ENCODE measurements at places on chromosomes 1 and 21. TPM values are rescaled to one million over a fixed set of nuclear protein-coding genes. Genes with fewer than 3 reads are reported as not detected.
A peak's percentile ranks its signal among the peaks of the same experiment; 100 is the strongest.

Gene NBPF3
- total RNA-seq: 2.9 TPM

DNA sequence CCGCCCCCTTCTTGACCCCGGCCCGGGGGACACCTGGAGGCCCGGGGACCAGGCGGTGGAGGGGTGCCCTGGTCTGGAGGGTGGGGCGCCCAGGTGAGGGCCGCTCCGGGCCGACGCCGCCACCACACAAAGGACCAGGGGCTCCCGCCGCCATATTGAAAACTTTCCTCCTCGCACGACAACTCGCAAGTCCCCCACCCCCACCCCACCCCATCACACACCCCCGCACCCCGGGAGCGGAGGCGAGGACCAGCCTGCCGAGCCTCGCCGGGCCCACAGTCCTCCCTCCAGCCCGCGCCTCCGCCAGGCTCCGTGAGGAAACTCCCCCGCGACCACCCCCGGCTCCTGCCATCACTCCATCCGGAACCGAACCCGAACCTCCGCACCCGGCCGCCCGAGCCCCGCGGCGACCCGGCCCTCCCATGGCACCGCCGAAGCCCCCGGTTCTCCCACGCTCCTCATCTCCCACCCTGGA, 733 bp downstream of the KDM5B start:
- peak overlapping the region; percentile 87 for H3K4me3 ChIP-seq
- peak overlapping the region; percentile 95 for H3K27ac ChIP-seq
- H3K36me3 ChIP-seq: no peaks in the 10 kb centered on the region
- peaks cover 62% of the 10 kb centered on the region for H3K4me1 ChIP-seq

DNA sequence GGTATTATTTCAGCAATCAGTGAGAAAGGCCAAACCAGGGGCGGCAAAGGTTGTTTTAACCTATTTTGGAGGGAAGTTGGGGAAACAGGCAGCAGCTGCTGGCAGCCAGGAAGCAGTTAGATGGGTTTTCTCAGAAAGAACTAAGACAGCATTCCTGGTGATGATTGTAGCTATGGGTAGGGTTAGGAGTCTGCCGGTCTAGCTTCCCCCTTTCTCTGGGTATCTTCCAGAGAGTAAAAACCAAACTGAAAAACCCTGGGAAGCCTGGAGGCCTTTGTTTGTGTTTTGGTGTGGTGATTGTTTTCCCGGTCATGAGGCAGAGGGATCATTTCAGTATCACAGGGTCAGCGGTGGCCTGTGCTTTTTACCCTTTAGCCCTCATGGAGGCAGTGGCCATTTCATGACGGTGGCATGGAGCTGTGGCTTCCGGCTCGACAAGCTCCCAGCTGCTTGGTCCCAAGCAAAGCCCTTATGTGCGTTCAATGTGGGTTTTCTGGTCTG, 19.5 kb upstream of the TNFRSF1B start:
- H3K27ac ChIP-seq: peak overlapping the region; percentile 50
- H3K4me1 ChIP-seq: peaks cover 12% of the 10 kb centered on the region
- H3K36me3 ChIP-seq: no peaks in the 10 kb centered on the region
- DNase-seq: no peak
- no peak overlapping the region for H3K4me3 ChIP-seq

DNA sequence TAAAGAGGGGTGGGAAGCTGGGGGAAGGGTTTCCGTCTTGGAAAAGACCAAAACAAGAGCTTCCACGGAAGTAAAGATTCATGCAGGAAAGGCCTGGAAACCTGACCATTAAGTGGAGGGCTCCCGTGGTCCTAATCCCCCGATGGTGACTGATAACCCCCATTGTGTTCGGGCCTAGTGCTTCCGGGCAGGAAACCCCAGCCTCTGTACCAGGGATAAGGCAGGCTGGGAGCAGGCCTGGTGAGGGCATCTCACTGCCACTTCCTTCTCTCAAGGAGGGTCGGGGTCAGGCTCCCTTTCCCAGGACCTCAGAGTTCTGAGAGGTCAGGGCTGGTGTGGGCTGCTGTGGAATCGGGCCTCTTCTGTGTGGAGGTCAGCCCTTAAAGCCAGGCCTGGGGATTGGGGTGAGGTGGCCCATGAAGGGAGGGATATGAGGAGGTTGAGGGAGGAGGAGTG, 136.9 kb downstream of the CDC7 start:
- no peak for DNase-seq
- no peaks in the 10 kb centered on the region for H3K27me3 ChIP-seq
- H3K36me3 ChIP-seq: no peaks in the 10 kb centered on the region
- no peak overlapping the region for H3K4me3 ChIP-seq
- no peak overlapping the region for H3K27ac ChIP-seq
- no peaks in the 10 kb centered on the region for H3K4me1 ChIP-seq

GRCh38 chr1:65445837-65446236, 25.4 kb downstream of the LEPR start:
- no peaks in the 10 kb centered on the region for H3K27me3 ChIP-seq
- H3K36me3 ChIP-seq: no peaks in the 10 kb centered on the region
- no peak overlapping the region for H3K4me3 ChIP-seq

Data from sigmoid colon (tissue), 7 donors.